ENCODE measurements at places on chromosomes 2 and 18.

GRCh38 chr2:198697794-198698193 lies 759.9 kb downstream of the SATB2 start:
- DNase-seq = no peak

- DNase-seq = no peak
These were observed 3.3 kb downstream of the ST6GAL2 start for GRCh38 chr2:106882673-106883072.

DNA sequence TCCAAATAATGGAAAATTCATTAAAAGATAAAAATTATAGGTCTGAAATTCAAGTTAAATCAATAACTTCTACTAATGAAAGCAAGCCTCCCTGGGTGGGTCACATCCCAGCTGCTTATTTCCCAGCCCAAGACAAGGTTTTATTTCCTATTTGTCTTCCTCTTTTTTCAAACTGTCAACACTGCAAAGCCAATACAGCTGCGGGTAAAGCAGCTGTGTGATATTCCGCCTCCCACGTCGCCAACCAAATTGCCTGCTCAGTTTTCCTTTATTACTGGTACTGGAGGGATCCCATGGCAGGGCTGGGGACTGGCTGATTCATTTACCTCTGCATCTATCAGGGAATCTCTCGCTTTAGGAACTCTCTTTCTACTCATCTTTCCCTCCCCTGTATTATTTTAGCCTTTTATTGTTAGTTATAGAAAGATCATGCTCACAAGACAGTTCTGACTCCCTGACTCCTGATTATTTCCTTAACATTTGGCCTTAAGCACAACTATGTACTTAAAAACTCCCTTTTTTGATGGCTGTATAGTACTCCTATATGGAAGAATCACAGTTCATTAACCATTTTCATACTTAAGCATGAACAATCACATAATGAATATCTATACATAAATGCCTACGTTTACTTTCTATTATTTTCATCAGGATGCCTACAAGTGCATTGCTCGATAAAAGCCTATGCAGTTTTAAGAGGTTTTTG lies 253.1 kb downstream of the CDCA7 start:
- DNase-seq = no peak

- no peak for DNase-seq
These were observed 109.2 kb upstream of the VRK2 start for GRCh38 chr2:57937456-57937855.

DNA sequence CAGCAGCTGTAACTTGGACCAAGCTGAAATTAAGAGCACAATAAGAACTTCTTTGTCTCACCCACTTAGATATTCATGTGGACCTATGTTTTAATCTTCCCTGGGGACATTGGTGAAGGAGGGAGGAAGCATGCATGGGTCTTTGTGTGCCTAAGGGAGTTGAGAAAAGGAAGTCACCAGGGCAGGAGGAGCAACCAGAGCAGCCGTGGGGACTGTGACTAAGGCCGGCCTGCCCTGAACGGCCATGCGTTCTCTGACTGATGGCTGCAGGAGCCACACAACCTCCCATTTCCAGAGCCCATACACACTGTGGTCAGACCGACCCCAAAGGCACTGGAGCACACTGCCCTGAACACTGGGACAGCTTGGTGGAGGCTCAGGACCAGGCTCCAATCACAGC lies 43.7 kb upstream of the SLC35G4 start:
- DNase-seq = no peak

- peak; percentile 22 for DNase-seq
These were observed 18.8 kb downstream of the TEX44 start for GRCh38 chr2:231611273-231612108.

DNA sequence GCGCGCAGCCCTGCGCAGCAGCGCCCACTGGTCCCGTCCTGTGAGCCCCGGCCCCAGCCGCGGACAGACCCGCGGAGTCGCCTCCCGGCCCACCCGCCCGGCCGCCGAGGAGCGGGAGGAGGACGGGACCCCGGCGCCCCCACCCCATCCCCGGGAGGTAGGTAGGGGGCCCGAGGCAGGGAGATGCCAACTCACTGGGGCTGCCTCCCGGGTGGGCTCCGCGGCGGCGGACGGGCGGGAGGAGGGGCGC lies 160 bp downstream of the SPTBN1 start:
- DNase-seq = no peak

GRCh38 chr18:8706791-8707555 lies 1.6 kb downstream of the MTCL1 start:
- DNase-seq = no peak

DNA sequence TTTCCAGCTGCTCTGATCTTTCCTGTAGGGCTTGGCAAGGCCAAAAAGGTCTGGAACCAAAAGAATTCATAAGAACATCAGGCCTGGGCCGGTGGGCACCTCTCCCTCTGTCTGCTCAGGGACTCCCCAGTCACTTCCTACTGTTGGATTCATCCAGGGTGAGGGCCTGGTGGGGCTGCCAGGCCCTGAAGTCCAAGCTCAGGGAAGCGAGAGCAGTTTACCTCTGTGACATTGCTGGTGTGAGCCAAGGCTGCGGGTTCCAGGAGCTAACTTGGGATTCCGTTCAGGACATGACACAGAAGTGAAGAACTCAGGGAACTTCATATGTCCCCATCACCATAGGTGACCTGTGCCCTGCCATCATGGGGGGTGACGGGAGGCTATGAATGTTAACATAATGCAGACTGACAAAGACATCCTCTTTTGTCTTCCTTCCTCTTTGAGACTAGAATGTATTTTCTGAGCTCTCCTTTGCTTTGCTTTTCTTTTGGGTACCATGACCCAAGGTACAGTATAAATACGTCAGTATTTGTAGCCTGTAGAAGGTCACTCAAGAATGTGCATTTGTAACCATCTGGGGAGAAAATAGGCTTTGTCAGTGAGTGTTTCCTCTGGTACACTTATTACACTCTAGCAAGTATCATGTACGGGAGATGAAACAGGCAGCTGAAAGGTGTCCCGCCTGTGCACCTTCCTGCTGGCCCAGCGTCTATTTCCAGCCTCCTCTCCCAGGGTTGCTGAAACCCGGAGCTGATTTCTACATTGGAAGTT lies 130.5 kb upstream of the SLC1A4 start:
- DNase-seq = no peak

DNA sequence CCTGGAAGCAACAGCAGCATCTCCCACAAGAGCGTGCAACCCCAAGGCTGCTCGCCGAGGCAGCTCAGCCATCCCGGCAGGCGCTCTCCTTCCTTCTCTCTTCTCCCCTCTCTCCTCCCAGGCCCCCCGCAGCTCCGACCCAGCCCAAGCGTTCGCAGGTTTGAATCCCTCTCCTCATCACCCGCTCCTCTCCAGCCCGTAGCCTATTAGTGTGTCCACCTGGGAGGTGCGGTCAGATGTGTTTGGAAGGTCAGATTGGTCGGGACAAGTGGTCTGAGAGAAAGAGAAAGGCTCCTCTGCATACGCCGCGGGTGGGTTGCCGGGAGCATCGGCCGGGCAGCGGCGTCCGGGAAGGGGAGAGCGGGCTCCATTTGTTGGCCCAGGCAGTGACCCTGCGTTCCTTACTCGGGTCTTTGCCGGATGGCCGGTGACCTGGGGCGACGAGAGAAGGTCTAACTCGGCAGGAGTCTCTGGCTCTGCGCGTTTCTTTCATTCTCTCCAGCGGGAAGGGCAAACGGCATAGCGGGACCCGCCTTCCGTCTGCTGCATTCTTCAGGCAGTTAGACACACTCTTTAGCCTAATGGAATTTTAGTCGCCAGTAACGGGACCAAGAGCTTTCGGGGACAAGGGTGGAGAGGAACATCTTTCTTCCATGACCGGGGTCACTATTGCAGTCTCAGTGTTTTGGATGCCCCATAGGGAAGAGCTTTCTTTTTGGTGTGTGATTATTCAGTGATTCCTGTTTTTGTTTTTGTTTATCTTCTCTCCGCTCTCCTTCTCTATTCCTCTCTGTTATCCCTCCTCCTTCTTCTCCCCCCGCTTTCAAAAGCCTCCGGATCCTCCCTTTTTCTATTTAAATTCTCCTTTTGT lies 1.1 kb upstream of the TMEFF2 start:
- DNase-seq = no peak

- DNase-seq = no peak
These were observed 27.2 kb upstream of the PDIA6 start for GRCh38 chr2:10839813-10840212.

DNA sequence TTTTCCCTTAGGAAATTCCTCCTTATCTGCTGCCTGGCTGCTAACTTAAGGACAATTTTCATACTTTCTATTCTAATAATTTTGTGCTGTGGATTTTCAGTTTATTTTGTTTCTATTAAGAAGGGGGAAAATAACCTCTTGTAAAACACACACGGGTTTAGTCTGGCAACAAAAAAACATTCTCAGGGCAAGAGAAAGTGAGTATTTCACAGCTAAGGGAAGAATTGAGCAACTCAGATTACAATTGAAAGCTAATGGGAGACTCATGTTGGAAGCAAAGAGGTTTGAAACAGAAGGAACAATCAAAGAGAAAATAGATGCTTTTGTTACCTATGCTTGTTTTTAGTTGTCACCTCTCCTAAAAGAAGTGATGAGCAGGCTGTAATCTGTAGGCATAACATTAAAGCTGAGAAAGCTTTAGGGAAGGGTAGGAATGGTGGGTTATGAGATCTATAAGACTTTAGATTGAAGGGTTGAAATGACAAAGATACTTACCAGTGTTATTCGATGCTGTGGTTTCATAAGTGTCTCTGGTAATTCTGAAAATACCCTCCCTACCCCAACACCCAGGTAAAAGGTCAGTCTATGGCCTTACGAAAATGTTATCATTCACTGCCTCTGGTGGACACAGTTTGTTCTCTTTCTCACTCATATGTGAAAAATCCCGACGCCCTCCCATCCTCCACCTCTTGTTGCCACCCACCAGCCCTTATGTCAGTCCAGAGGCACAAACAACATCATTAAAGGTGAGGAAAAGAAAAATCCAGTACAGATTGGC lies 510.9 kb downstream of the TXNL1 start:
- DNase-seq = no peak

- no peak for DNase-seq
These were observed 230.0 kb downstream of the ACTR3 start for GRCh38 chr2:114119862-114120261.

- DNase-seq = no peak
These were observed 1490.2 kb upstream of the SLC39A10 start for GRCh38 chr2:194166818-194167217.

GRCh38 chr2:46988733-46989481 lies 73.3 kb upstream of the MCFD2 start:
- no peak for DNase-seq

- no peak for DNase-seq
These were observed 341.6 kb downstream of the RIT2 start for GRCh38 chr18:42773870-42774269.

- no peak for DNase-seq
These were observed 152.4 kb downstream of the MGAT5 start for GRCh38 chr2:134406311-134406710.

DNA sequence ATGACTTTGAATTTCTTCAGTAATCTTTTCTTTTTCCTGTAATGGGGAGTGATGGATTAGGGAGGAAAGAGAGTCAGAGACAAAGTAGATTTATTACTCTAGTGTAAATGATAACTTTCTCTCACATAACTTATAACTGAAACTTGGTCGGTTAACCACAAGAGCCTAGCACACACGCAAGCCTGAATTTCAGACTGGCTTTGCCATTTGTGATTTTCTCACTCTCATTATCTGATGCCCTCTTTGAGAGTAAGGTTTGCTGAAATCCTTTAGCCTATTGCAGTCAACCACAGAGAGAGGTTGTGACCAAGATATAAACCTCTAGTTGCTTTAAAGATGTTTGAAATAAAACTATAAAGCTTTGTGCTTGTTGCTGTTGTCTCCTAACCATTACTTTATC lies 117.9 kb upstream of the NETO1 start:
- DNase-seq = no peak

DNA sequence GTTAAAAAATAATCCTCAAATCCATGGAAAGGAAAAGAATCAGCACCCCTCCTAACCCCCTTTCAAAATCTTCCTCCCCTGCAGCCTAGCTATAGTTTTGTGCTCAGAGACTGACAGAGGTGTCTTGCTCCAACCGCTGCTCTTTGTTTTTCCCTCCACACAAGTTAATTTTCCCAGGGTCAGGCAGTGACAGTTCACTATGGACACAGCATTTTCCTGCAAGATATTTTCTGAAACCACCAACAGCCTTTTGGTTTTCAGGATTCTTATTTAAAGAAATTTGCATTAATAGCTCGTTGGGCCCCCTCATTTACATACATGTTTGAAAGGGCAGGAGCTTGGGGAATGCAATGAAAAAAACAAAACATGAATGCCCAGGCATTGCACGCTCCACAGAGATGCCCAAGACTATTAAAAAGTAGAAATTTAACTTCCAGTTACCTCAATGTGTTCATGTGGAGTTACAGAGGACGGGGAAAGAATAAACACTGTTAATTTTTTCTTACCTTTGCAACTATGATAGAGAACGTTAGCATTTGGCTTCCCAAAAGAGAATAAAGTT lies 71.4 kb upstream of the CXCR4 start:
- no peak for DNase-seq

- DNase-seq = no peak
These were observed 241.6 kb downstream of the NEDD4L start for GRCh38 chr18:58285449-58286130.

DNA sequence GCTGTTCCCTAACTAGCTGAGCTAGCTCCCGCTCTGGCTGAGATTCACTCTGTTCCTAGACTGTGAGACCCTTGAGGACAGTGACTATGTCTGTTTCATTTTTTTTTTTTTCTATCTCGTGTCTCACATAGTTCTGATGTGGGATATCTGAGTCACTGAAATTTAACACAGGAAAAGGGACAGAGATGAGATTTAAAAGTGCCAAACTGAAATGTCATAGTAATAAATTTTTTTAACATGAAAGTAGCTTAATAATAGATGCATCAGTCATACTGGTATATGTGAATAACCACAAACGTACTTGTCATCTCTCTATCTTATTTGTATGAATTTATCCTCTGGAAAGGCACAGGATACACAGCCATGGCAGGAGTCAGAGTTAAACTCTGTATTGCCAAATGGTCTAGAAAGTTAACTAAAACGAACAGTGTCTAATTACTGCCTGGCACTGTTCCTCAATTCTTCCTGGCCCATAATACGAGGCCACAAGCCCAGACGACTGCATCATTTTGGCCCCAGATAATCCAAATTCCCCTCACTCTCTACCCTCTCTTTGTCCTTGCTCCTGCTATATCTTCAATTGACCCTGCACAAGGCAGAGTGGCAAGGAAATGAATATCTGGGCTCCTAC lies 87.5 kb downstream of the SATB2 start:
- no peak for DNase-seq

DNA sequence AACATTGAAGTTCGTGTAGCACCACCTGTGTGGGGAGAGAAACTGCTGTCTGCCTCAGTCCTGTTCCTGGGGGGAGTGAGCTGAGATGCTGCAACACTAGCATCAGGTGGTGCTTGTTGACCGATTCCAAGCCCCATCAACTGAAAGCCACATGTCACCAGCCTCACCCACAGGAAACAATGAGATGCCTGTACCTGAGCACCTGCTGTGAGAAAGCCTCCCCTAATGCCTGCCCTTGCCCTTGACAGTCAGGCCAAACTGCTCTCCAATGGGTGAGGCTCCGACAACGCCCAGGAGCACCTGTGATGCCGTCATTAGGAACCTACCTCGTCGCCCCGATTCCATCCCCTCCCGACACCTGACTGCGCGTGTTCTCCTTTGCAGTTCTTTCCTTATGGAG lies 104.6 kb downstream of the SMC6 start:
- DNase-seq = no peak

- no peak for DNase-seq
These were observed 1.8 kb upstream of the SP9 start for GRCh38 chr2:174333017-174333371.

Measured in stimulated activated CD4-positive, alpha-beta T cell treated with anti-CD3 and anti-CD28 coated beads, Interleukin-15, amount 100 ng/mL, for 1 hour (primary cell).